Neural progenitor cell (in vitro differentiated cells): ENCODE measurements at places on chromosomes 2 and 18. TPM values are rescaled to one million over a fixed set of nuclear protein-coding genes. Genes with fewer than 3 reads are reported as not detected.
A peak's percentile ranks its signal among the peaks of the same experiment; 100 is the strongest.

DNA sequence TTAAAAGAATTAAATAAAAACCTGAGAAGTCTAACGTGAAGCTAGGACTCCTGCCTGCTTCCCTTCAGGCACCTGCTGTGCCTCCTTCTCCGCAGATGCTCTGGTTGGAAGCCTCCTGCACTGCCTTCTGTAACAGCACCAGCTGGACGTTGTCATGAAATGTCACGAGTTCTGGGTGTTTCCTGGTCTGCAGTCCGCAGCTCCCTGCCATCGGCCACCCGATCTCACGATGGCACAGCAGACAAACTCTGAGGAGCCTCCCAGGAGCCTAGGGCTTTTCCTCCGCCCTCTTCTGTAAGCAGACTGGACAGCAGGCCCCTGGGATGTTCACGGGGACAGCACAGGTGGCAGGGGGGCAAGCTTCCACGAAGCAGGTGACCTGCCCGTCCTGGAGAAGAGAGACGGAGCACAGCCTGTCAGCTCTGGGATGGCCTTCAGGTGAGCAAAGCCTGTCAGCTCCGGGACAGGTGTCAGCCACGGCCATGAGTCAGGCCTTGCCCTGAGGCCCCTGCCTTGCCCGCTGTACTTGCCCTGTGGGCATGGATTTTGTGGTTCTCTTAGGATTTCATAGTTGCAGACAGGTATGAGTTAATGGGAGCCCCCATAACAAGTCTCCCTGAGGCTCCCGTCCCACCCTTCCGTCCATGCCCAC, 110.3 kb downstream of the PXDN start:
- no peak for DNase-seq
- H3K27ac ChIP-seq, result no peak overlapping the region
- H3K4me3 ChIP-seq, result no peak overlapping the region
- H3K36me3 ChIP-seq, result peaks cover 5% of the 10 kb centered on the region

- no peaks in the 10 kb centered on the region for H3K27me3 ChIP-seq
- no peaks in the 10 kb centered on the region for H3K36me3 ChIP-seq
- DNase-seq, result no peak
- H3K4me3 ChIP-seq, result no peak overlapping the region
Observed at GRCh38 chr2:85915606-85916303, 27.0 kb upstream of the ST3GAL5 start.

DNA sequence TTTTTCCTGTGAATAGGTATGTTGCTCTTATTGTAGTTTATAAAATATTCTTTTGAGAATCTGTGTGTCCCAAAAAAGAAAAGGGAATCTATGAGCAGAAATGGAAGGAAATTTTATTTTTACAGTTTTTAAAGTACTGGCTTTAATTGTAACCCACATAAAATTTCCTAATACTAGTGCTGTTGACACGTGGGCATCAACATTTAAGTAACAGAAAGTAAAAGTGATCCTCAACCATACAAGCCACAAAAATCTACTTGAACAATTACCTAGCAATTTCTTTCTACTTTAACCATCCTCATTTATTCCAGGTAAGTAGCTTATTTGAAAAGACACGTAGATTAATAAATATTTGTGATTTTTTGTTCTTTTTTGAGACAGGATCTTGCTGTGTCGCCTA, 62.0 kb downstream of the MAP3K20 start:
- H3K4me1 ChIP-seq, result peaks cover 5% of the 10 kb centered on the region
- no peak for DNase-seq
- H3K36me3 ChIP-seq, result no peaks in the 10 kb centered on the region
- no peak overlapping the region for H3K4me3 ChIP-seq
- no peaks in the 10 kb centered on the region for H3K27me3 ChIP-seq
- H3K27ac ChIP-seq, result no peak overlapping the region

DNA sequence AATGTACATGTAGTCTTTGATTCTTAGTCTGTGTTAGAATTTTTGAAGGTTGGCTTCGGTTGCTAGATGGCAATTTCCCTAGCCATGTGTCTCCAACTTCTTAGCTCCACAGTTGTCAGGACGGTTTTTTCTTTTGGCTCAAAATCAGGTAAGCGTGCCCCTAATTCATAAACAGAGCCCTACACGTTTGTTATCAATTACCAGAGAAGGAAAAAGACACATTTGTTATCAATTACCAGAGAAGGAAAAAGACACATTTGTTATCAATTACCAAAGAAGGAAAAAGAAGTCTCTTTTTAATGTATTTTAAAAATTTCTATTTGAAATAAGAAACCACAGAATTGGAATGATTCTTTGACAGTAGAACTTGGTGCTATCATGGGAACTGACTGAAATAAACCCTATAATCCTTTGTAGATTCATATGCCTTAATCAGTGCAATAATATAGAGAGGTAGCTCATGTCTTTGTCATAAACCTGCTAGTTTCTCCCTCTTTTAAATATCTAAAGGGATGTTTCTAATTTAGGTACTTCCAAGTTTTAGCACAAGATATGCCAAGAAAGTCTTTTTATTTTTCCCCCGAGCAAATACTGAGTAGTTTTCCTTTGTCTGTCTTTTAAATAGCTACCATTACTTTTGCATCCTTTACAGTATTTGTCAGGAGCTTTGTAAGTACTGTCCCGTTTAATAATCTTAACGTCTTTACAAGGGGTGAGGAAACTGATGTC, 35.9 kb downstream of the CAMKMT start:
- H3K27ac ChIP-seq, result peak overlapping the region; percentile 89
- no peaks in the 10 kb centered on the region for H3K27me3 ChIP-seq
- peak overlapping the region; percentile 16 for H3K4me3 ChIP-seq
- DNase-seq, result no peak

GRCh38 chr2:191650896-191651773, 26.8 kb upstream of the NABP1 start:
- no peaks in the 10 kb centered on the region for H3K36me3 ChIP-seq
- H3K27ac ChIP-seq, result no peak overlapping the region
- no peak overlapping the region for H3K4me3 ChIP-seq
- DNase-seq, result peak; percentile 45
- H3K4me1 ChIP-seq, result peaks cover 13% of the 10 kb centered on the region

GRCh38 chr2:190467575-190468083, 59.5 kb downstream of the MFSD6 start:
- peaks cover 17% of the 10 kb centered on the region for H3K4me1 ChIP-seq
- no peaks in the 10 kb centered on the region for H3K36me3 ChIP-seq
- H3K27me3 ChIP-seq, result no peaks in the 10 kb centered on the region
- H3K27ac ChIP-seq, result no peak overlapping the region

GRCh38 chr2:178383718-178384117, 67.3 kb downstream of the PRKRA start:
- H3K27ac ChIP-seq, result no peak overlapping the region
- no peaks in the 10 kb centered on the region for H3K4me1 ChIP-seq
- DNase-seq, result no peak
- H3K27me3 ChIP-seq, result no peaks in the 10 kb centered on the region

- no peak for DNase-seq
- H3K36me3 ChIP-seq, result no peaks in the 10 kb centered on the region
- no peak overlapping the region for H3K27ac ChIP-seq
- H3K4me3 ChIP-seq, result no peak overlapping the region
Observed at GRCh38 chr2:192969055-192969454, 774.3 kb upstream of the TMEFF2 start.

GRCh38 chr2:143146366-143146765, 17.1 kb downstream of the ARHGAP15 start:
- H3K4me1 ChIP-seq, result no peaks in the 10 kb centered on the region
- H3K36me3 ChIP-seq, result no peaks in the 10 kb centered on the region
- H3K4me3 ChIP-seq, result no peak overlapping the region
- DNase-seq, result no peak
- no peak overlapping the region for H3K27ac ChIP-seq
- no peaks in the 10 kb centered on the region for H3K27me3 ChIP-seq

DNA sequence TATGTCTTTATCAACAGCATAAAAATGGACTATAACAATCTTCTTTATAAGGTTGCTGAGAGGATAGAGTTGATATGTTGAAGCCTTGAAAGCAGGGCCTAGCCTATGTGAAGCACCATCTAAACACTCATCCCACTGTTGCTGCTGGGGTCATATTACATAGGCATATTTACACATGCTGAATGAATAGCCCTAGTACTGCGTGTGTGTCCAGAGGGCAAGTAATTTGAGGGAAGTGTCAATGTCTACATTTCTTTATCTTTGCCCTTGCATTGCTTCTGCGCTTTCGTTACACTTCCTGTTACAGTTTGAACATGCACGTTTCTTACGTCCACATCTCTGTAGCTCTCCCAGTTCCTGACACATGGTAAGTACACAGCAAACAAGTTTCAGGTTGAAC, 280.3 kb upstream of the ATP5MC3 start:
- no peaks in the 10 kb centered on the region for H3K27me3 ChIP-seq
- no peaks in the 10 kb centered on the region for H3K36me3 ChIP-seq
- no peaks in the 10 kb centered on the region for H3K4me1 ChIP-seq
- no peak overlapping the region for H3K4me3 ChIP-seq
- DNase-seq, result no peak

GRCh38 chr18:80109676-80110078, 615 bp downstream of the ADNP2 start:
- H3K4me1 ChIP-seq, result peaks cover 47% of the 10 kb centered on the region
- no peaks in the 10 kb centered on the region for H3K27me3 ChIP-seq
- no peaks in the 10 kb centered on the region for H3K36me3 ChIP-seq

DNA sequence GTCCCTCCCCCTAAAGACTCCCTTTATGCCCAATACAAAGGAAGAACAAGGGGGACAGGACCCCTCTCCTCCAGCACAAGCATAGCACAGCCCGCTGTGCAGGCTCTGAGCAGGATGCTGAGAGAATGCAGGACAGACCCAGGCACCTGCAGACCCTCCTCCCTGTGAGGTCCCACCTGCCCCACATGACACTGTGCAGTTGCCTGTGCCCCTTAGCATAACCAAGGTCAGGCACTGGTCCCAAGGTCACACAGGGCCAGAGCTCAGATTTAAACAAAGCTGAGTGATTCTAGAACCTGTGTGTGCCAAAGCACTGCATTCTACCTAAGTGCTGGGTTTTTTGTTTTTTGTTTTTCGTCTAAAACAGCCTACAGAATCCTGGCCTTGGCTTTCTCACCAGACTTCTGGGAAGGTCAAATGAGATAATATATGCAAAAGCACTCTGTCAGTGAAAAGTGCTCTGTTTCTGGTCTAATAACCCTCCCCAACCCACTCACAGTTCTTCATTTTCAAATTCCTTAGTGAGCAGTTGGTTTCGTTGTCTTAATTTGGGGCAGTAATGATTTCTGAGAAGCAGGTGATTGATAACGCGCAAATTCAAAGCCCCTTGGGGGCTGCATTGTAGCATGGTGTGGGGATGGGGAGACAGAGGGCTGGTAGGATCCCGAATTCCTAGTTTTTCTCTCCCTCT, 125.7 kb downstream of the KCTD1 start:
- H3K36me3 ChIP-seq, result no peaks in the 10 kb centered on the region
- H3K4me1 ChIP-seq, result no peaks in the 10 kb centered on the region
- no peaks in the 10 kb centered on the region for H3K27me3 ChIP-seq
- H3K4me3 ChIP-seq, result no peak overlapping the region

GRCh38 chr18:23712445-23712844, 23.2 kb downstream of the LAMA3 start:
- no peaks in the 10 kb centered on the region for H3K36me3 ChIP-seq
- no peaks in the 10 kb centered on the region for H3K4me1 ChIP-seq
- H3K27ac ChIP-seq, result no peak overlapping the region
- DNase-seq, result no peak
- no peak overlapping the region for H3K4me3 ChIP-seq
- no peaks in the 10 kb centered on the region for H3K27me3 ChIP-seq

GRCh38 chr2:10038716-10039115, 4.6 kb upstream of the KLF11 start:
- no peak for DNase-seq
- no peak overlapping the region for H3K27ac ChIP-seq
- peaks cover 3% of the 10 kb centered on the region for H3K4me1 ChIP-seq
- no peaks in the 10 kb centered on the region for H3K36me3 ChIP-seq
- peaks cover 29% of the 10 kb centered on the region for H3K27me3 ChIP-seq

GRCh38 chr18:36610661-36611060, 218.1 kb downstream of the TPGS2 start:
- H3K4me3 ChIP-seq, result no peak overlapping the region
- H3K36me3 ChIP-seq, result peaks cover 4% of the 10 kb centered on the region
- H3K27me3 ChIP-seq, result no peaks in the 10 kb centered on the region

DNA sequence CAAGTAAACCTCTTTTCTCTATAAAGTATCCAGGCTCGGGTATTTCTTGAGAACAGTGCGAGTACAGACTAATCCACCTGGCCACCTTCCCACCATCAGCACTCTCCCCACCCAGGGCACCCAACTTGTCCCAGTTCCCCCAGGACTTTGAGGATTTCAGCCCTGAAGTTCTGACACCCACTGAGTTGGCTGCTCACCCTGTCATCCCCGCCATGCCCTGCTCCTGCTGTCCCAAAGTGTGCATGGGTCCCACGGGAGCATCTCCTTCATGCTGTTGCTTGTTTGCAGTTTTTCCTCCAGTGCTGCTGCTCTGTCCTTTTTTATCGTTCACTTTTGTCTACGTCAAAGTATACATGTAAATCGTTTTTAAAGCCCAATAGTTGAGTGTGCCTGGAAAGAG, 273.9 kb downstream of the PHLPP1 start:
- DNase-seq, result no peak
- no peak overlapping the region for H3K27ac ChIP-seq
- no peaks in the 10 kb centered on the region for H3K27me3 ChIP-seq
- H3K4me1 ChIP-seq, result peaks cover 3% of the 10 kb centered on the region

DNA sequence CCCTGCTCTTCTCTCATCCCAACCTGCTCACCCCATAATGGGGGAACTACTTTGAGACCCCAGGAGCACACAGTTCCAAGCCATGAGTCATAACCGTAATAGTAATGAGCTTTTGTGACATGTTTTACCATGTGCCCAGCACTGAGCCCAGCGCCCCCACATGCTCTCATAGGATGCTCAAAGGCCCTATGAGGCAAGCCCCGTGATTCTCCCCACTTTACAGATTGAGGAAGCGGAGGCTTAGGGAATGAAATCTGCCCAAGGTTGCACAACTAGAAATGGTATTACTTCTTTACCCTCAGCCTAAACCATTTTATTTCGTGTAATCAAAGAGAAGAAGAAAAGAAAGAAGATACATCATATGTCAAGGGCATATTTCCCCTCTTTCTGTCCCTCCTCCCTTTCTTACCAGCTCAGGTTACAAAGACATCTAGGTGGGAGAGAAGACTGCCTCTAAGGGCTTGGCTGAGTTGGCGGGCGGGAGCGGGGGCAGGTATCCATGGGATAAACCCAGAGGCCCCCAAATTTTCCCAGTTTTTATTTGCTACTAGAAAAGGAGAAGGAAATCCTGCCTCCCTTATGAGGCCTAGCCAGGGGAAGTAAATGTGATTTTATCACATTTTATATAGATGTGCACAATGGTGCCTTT, 24.2 kb downstream of the BCL11A start:
- H3K36me3 ChIP-seq, result no peaks in the 10 kb centered on the region
- no peak overlapping the region for H3K27ac ChIP-seq
- no peak for DNase-seq
- H3K4me1 ChIP-seq, result peaks cover 31% of the 10 kb centered on the region
- no peak overlapping the region for H3K4me3 ChIP-seq
- H3K27me3 ChIP-seq, result no peaks in the 10 kb centered on the region

- no peak overlapping the region for H3K4me3 ChIP-seq
- no peaks in the 10 kb centered on the region for H3K27me3 ChIP-seq
- no peaks in the 10 kb centered on the region for H3K36me3 ChIP-seq
- H3K27ac ChIP-seq, result no peak overlapping the region
- no peak for DNase-seq
Observed at GRCh38 chr2:229159405-229159804, 111.7 kb downstream of the PID1 start.

ZNF513 gene
- total RNA-seq, result 6.1 and 23.2 TPM in 2 replicates

GATA6 gene
- total RNA-seq, result 0.26 and 0.28 TPM in 2 replicates

NPHP1 gene
- 8.1 TPM in 2 replicates for total RNA-seq

UGT1A6 gene
- not detected in 2 replicates for total RNA-seq

SCN7A gene
- 0.81 and 1.0 TPM in 2 replicates for total RNA-seq

BIN1 gene
- total RNA-seq, result 26.9 and 55.9 TPM in 2 replicates

RPRM gene
- 0.51 and 1.3 TPM in 2 replicates for total RNA-seq

DOCK10 gene
- 1.1 and 1.5 TPM in 2 replicates for total RNA-seq

SLC23A3 gene
- 0.06 and 1.4 TPM in 2 replicates for total RNA-seq

ITM2C gene
- total RNA-seq, result 84.6 and 146 TPM in 2 replicates

CFAP65 gene
- 0.22 and 0.80 TPM in 2 replicates for total RNA-seq

LOXL3 gene
- 24.2 and 39.1 TPM in 2 replicates for total RNA-seq

CXCR1 gene
- total RNA-seq, result not detected in 2 replicates

LMAN1 gene
- total RNA-seq, result 276 and 338 TPM in 2 replicates

SLC11A1 gene
- 0.03 TPM in 1 of 2 replicates, not detected in the other for total RNA-seq

EGR4 gene
- total RNA-seq, result 0.40 TPM in 1 of 2 replicates, not detected in the other
